ENCODE measurements at places on chromosomes 2 and 18.

DNA sequence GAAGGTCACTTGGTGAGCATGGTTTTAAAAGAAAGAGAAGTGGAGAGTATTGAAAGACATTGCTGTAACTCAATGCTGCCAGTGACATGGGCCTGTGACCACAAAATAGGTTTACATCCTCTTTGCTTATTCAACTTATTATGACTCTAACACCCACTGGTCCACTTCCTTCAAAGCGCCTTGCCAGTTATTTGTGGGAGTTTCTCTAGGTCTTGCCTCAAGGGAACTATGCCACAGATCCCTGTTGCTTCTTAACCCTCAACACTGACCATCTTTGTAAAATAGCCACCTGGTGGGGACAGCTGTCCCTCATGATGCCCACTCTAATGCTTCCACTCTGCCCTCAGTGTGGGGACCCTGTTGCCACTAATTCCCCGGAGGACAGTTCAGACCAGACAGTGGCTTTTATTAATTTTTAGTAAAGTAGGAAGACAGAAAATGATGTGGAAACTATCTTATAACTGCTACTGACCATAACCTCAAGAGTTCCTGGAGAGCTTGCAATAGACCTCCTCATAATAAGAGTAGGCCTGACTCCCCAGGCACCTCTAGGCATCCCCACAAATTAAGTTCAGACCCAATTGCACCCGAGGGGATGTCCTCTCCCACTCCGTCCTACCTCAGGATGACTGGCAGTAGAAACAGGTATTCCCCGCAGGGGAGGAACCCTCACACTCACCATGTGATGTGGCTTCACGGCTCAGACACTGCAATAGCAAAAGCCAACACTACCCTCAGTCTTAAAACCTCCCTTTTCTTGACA lies 31.3 kb upstream of the SLC25A52 start:
- DNase-seq = no peak

DNA sequence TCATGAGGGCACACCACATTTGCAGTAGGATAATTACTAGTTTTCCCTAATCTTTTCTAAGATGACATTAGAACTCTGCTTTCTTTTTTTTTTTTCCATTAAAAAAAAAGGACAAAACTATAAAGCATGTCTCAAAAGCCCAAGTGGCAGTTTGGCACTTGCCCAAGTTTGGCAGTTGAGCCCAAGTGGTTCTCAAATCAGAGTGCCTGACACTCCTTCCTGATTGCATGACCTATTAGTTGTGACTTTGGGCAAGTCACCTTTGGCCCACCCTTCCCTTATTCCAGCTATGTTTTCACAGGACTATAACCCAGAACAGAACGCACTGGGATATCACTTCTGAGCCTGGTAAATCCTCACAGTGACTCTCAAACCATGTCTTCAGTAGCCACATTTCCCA lies 273.0 kb downstream of the CCDC85A start:
- DNase-seq = no peak

DNA sequence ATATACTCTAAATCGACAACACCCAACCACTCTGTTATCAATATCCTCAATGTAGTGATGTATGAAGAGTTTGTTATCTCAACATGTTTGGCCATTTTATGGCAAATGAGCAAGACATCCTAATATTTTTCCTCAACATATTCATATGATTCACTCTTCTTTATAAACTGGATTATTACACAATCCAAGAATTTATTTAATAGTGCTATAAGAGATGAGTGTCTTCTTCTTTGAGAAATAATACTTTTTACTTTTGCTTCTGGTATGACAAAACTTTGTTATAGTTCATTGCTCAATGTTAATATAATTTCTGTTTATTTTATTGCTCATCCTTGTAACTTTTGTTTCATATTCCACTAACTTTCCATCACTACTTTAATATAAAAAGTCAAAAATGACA lies 44.3 kb downstream of the SCN9A start:
- DNase-seq = no peak

DNA sequence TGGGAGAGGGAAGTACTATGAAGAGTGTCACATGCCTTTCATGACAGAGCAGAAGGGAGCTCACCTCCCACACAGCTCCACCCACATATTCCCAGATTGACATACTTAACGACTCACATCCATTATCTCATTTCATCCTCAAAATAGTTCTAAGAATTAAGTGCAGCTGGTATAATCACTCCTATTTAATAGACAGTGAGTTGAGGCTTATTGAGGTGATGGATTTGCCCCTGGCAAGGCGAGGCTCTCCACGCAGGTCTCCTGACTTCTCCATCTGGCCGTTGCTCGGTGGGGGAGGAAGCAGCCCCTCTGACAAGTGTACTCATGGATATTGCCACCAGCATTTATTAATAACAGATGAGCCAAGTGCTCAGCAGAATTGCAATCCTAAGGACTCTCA lies 81.4 kb downstream of the TGOLN2 start:
- no peak for DNase-seq

- DNase-seq = peak; percentile 54
Measured at GRCh38 chr18:7221424-7222155, 9.3 kb upstream of the LRRC30 start.

Measured in astrocyte of the cerebellum (primary cell).